ENCODE measurements at places on chromosomes 7 and 10. TPM values are rescaled to one million over a fixed set of nuclear protein-coding genes. Genes with fewer than 3 reads are reported as not detected.

DNA sequence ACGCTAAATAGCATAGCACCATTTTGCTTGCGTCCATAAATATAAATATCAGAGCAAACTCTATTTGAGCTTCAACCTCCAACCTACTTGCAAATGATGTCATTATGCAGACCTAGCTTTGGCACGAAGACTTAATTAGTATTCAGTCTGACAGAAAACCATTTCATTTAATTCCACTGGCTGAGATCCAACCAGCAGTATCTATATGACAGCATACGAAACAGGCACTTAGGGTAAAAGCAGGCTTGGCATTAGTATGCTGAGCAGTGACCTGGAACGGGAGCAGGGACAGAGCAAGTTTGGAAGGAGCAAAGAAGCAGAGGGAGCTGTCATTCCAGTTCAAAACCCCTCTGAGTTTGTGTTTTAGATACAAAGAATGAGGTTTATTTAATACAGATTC, 312.5 kb upstream of the CHRM2 start:
- no peak for DNase-seq

DNA sequence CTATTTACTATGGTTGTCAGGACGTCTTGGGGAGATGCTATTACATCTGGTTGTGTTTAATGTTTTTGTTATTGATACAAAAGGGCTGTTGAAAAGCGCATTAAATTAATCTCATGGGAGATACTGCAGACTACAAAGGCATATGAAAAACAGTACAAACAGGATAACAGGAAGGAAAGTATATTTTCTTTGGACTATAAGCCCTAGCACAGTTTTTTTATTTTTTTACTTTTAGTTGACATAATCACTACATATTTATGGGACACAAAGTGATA, 341.3 kb downstream of the ARL4A start:
- no peak for DNase-seq

GRCh38 chr10:114550756-114551635, 107.1 kb downstream of the ABLIM1 start:
- DNase-seq: no peak

DNA sequence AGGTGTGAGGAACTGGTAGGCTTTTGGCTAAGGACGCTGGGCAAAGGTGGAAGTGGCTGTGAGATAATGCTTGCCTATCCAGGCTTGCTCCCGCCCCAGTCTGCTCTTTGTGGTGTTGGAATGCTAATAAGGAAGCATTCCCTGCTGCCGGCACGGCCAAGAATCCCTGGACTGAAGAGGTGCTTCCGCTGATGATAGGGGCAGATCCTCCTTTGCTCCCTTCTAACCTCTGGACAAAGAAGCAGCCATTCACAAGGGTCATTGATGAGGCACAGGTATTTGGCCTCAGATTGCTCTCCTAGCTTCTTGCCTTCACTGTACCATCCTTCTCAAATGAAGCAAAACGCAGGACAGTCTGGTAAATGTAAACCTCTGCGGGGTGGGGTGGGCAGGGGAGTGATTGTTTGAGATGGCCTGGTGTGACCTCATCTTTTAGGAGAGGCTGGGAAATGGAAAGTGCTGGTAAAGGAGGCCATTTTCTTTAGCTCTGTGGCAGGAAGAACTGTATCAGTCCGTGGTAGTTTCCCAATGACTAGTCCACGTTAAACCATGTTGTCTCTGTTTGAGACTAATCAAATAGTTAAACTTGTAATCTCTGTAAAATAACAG, 1.7 kb downstream of the PGAM1 start:
- no peak for DNase-seq

DNA sequence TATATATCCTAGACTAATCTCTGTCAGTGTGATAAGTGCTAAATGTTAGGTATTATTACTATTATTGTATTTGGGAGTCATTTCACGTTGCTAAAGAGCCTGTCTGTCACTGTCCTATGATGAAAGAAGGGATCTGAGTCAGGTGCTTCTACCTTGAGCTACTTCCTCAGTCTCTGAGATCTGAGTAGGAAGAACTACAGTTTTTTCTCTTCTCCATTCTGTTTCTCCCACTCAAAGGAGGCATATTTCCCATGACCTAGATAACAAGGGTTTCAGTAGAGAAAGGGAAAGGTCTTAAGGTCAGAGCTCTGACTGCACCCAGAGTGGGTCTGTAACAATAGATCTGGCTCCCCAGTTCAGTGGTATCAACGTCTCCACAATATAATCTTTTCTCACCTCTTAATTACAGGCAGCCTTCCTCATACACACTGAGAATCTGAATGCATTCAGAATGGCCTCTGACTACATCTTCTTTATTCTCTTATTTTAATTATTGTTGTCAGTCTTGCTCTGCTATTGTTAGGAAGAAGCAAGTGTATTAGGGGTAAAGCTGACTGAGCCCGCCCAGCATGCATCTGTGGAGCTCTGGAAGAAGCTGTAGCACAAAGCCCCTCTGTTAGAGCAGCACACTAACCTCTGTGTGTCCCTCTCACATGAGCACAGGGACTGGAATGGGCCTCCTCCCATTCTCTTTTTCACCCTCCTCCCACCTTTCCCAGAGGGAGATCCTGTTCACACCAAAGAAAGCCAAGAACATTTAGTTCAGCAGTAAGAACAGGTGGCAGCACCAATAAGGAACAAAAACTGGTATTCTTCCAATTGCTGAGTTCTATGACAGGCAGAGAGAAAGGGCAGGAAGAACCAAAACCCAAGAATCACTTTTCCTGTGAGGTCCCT, 38.1 kb downstream of the USP54 start:
- no peak for DNase-seq

GRCh38 chr10:79403441-79404230, 41.8 kb downstream of the ZCCHC24 start:
- DNase-seq: no peak

GRCh38 chr7:114405427-114405826, 9.2 kb upstream of the FOXP2 start:
- no peak for DNase-seq

DNA sequence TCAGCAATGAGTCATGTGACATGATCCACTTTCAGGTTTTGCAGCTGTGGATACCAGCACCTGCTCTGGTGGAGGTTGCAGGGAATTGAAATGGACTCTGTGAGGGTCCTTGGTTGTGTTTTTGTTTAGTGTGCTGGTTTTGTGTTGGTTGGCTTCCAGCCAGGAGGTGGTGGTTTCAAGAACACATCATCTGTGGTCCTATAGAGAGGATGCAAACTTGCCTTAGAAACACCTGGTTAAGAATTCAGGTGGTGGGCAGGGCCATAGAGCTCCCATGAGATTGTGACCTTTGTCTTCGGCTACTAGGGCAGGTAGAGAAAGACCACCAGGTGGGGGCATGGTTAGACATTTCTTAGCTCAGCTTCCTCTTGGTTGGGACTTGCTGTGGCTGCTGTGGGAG, 59.2 kb upstream of the CYP2C9 start:
- no peak for DNase-seq

- DNase-seq: no peak
Observed at GRCh38 chr7:86933295-86933845, 126.1 kb downstream of the ELAPOR2 start.

DNA sequence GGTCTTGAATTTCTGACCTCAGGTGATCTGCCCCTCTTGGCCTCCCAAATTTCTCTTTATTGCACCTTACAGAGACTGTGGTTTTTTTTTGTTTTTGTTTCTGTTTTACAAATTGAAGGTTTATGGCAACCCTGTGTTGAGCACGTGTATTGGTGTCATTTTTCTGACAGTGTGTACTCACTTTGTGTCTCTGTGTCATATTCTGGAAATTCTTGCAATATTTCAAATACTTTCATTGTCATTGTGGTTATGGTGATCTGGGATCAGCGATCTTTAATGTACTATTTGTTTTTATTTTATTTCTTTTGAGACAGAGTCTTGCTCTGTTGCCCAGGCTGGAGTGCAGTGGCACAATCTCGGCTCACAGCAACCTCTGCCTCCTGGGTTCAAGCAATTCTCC, 89.8 kb downstream of the PRTFDC1 start:
- DNase-seq: no peak

DNA sequence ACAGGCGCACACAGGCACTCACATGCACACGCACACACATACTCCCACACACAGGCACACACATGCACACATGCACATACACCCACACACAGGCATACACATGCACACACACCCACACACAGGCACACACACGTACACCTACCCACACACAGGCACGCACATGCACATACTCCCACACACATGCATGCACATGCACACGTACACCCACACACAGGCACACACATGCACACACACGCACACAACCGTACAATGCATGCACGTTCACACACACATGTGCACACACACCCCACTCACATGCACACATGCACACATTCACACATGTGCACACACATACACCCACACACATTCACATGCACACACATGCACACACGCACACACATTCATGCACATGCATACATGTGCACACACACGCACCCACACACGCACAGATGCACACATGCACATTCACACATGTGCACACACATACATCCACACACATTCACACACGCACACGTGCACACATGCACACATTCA, 59.3 kb downstream of the MKI67 start:
- no peak for DNase-seq

The MARVELD1 gene
- 43.4 TPM for total RNA-seq

The ASB10 gene
- total RNA-seq: not detected

The MET gene
- 12.0 TPM for total RNA-seq

The NPSR1 gene
- not detected for total RNA-seq

The EIF3B gene
- 155 TPM for total RNA-seq

The C10orf67 gene
- not detected for total RNA-seq

The GNGT1 gene
- total RNA-seq: not detected

The GPR37 gene
- 14.7 TPM for total RNA-seq
